ENCODE measurements at places on chromosomes 6 and 20.

DNA sequence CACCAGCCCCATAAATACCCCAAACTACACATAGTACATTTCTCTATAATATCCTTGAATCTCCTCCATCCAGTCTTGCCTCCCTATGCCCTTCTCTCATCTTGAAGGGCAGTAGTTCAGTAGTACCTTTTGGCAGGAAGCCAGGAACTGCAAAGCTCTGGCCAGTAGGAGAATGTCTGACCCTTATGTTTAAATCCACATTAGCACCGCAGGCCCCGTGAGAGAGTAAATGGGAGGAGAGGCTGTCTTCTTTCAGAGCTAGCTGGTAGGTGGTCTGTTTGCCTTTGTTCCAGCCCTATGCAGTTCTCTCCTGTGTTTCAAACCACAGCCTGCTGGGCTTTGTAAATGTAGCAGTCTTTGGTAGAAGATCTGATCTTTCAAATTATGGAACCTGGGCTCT is 690.7 kb downstream of the DOK5 start:
- DNase-seq, result no peak

- DNase-seq, result no peak
These were observed 418.0 kb upstream of the SULF2 start for GRCh38 chr20:48203252-48203651.

GRCh38 chr6:136104556-136104955 is 145.6 kb downstream of the MTFR2 start:
- DNase-seq, result no peak

- DNase-seq, result no peak
These were observed 802 bp downstream of the HDGFL1 start for GRCh38 chr6:22570185-22570551.

- no peak for DNase-seq
These were observed 8.7 kb upstream of the NPBWR2 start for GRCh38 chr20:64116016-64116415.

DNA sequence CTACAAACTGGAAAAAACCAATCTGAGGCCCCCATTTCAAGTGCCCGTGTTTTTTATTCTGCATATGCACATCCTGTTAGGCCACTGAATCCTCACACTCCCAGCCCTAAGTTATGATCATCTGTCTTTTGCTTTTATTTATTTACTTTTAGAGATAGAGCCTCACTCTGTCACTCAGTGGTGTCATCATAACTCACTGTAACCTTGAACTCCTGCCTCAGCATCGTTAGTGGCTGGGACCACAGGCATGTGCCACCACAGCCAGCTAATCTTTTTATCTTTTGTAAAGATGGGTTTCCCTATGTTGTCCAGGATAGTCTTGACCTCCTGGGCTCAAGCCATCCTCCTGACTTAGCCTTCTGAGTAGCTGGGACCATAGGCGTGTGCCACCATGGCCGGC is 29.6 kb upstream of the CLDN20 start:
- DNase-seq, result no peak

DNA sequence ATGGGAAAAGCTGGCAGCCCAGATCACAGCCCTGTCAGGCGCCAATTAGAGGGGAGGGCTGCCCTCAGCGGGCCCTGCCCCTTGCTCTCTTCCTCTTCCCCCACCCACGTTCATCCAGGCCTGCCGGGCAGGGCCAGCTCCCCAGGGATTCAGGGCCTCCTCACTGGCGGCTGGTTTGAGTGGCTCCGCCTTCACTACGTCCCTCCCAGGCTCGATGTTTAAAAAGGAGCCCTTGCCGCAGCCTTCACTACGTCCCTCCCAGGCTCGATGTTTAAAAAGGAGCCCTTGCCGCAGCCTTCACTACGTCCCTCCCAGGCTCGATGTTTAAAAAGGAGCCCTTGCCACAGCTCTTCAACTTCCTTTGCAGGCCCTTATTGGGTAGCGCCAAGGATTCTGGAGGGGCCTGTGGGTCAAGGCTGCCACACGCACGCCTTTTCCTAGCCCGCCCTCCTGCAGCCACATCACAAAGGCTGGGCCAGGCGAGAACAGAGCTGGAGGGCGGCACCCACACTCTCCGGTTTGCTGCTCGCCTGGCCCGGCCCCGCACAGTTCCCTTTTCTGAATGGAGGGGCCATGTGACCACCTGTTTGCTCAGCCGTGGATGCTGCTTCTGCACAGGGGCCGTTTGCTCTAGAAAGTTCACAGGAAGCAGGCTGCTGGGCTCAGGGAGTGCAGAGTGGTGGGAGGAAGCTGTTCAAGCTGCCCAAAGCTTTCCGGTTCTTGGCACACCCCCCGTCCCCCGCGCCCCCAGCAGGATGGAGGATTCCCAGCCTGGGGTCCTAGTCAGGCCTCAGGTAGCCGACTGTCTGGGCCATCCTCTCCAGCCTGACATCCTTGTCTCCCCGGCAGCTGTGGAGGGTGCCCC is 1.6 kb downstream of the SLC17A9 start:
- peak; percentile 39 for DNase-seq

DNA sequence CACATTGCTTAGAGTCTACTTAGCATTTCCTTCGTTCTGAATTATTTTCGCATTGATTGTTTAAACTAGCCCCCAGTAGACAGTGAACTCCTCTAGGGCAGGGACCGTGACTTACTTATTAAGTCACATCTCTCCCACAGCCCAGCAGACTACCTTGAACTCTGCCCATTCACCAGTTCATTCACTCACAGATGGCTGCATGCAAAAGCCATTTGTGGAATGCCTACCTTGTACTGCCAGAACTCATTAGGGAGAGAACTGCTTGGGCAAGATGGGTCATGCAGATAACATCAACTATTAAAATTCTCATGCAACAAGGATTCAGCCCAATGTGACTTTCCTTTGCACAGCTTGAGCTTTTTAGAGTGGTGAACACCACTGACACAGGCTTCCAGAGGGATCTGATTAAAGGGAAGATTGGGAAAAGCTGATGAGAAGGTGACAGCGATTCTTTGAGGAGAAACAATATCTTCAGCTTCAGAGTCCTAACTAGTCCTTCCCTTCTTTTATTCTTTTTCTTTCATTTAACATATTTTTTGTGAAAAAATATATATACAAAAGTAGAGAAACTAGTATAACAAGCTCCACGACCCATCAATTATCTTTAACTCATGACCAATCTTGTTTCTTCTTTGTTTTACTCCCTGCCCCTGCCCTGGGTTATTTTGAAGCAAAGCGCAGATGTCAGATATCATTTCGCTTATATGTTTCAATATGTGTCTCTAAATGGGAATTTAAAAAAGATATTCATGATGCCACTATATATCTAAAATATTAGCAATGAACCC is 273.9 kb downstream of the CDC5L start:
- no peak for DNase-seq

- no peak for DNase-seq
These were observed 142.9 kb downstream of the ADGRB3 start for GRCh38 chr6:68777956-68778355.

DNA sequence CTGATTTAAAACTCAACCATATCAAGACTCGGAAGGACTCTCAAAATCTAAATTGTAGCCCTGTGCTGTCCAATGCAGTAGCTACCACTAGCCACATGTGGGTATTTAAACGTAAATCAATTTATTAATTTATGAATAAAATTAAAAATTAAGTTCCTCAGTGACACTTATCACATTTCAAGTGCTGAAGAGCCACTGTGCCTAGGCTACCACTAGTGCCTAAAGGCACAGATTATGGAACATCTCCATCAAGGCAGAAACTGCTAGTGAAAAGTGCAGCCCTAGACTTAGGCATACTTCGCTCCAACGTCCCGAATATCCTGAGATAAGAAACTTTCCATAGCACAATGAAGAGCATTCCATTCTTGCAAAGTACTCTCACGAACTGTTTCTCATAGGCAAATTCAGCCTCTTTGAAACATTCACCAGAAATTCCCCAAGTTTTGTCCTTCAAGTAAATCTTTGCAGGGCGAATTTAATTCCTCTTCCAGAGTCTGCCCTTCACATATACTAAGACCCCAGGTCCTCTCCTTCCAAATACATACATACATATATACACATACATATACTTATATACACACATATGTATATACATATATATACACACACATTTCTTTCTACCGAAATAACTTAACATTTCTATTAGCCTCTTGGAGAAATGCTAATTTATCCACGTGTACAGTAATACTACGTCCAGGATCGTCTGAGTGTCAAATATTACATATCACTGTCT is 1.3 kb downstream of the SUPT3H start:
- DNase-seq, result no peak

GRCh38 chr20:62659488-62660239 is 17.4 kb downstream of the SLCO4A1 start:
- no peak for DNase-seq

DNA sequence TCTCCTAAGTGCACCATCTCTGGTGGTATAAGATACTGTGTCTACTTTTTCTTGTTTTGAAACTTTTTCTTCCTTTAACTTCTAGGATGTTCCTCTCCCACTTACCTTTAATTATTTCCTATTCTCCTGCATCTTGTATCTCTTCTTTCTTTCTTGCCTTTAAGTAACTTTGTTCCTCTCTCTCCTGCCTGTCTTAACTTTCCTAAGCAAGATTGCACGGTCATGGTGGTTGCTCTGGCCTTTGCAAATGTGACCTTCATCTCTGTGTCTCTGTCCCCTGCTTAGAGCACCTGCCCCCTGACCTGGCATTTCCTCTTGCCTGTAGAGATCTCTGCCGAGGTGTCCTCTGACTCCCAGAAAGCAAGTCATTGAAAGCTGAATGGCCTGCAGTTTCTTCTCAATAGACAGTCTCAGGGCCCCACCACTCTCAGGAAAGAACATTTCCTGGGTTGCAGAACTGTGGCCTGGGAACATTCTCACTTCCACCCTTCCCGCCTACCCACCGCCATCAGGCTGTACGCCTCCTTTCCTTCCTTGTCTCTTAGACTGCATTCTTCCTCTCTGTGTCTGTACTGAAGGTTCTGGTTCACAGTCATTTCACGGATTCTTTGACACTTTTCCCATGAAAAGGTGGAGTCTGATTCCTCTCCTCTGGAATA is 12.8 kb downstream of the ZDHHC14 start:
- DNase-seq, result no peak

DNA sequence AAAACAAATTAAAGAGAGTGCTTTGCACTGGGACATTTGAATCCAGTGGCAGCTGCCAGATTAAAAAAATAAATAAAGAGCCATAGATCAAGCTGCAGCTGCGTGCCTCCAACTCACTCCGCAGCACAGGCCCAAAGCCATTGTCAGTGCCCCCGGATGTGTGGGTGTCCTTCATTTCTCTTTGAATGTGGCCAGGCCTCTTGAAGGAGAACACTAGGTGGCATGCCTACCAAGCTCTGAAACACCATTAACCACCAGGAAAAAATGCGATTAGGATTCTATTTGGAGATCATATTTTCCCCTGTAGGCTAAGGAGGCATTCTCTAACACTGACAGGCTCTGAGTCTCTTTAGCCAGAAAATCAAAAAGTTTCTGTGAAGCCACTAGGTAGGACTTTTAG is 549.8 kb downstream of the PRKN start:
- no peak for DNase-seq

DNA sequence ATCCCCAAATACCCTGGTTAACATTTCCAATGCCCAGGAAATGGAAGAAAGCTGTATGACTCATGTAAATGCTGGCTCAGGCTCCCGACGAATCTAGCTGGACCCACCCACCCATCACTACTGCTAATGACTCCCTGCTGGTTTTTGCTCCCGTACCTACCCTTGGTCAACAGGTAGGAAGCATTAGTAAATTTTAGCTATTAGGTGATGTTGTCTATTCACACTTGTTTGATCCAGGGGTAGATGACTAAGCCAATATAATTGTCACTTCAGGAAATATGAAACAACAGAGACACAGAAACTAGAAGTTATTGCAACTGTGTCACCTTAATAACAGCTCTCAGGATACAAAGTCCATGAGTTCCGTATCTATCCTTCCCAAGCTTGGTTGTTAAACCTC is 94.4 kb upstream of the BEND6 start:
- DNase-seq, result no peak

- DNase-seq, result no peak
These were observed 1029.1 kb upstream of the MANEA start for GRCh38 chr6:94548201-94548600.

GRCh38 chr6:20364327-20364726 is 37.4 kb upstream of the E2F3 start:
- DNase-seq, result no peak

GRCh38 chr6:35178932-35179832 is 34.6 kb upstream of the SCUBE3 start:
- DNase-seq, result no peak

Measured in stimulated activated CD8-positive, alpha-beta memory T cell treated with anti-CD3 and anti-CD28 coated beads, Interleukin-7, amount 100 ng/mL, for 4 hours (primary cell).